ENCODE measurements at places on chromosomes 12 and 14.

- no peak for DNase-seq
Measured at GRCh38 chr14:100643426-100643825, 56.2 kb upstream of the BEGAIN start.

DNA sequence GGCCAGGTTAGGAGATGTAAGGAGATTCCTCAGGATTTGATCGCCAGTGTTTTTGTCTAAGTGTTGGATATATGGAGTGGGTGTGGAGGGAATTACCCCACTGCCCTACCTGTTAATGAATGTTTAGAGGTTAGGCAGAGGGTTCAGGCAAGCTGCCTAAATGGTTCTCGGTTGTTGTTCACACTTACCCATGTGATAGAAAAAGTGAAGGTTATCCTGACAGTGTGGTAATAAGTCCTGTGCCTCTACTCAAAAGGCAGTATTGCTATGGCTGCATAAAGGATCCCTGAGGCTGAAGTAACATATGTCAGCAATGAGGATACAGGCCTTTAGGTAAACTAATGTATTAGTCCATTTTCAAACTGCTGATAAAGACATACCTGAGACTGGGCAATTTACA, 112.0 kb downstream of the GPHN start:
- no peak for DNase-seq

DNA sequence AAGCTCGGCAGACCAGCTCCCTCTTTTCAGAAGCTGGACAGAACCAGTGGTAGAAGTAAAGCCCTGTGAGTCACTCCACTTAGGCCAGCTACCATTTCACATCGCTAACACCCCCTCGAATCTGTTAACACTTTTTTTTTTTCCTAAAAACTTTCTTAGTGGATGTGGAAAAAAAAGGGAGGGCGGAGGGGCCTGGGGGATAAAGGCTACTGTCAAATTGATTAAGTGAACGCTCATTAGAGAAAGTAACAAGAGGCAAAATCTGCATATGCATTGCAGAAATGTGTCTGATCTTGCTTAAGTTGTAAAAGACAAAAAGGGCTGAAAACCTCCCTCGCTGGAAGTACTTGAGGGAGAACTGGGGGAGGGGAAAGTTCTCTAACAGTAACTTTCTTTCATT, 86.6 kb upstream of the OTX2 start:
- DNase-seq: no peak

- no peak for DNase-seq
Measured at GRCh38 chr14:101193845-101194372, 290.4 kb upstream of the RTL1 start.

GRCh38 chr14:73305499-73305898, 68.2 kb downstream of the PAPLN start:
- no peak for DNase-seq

DNA sequence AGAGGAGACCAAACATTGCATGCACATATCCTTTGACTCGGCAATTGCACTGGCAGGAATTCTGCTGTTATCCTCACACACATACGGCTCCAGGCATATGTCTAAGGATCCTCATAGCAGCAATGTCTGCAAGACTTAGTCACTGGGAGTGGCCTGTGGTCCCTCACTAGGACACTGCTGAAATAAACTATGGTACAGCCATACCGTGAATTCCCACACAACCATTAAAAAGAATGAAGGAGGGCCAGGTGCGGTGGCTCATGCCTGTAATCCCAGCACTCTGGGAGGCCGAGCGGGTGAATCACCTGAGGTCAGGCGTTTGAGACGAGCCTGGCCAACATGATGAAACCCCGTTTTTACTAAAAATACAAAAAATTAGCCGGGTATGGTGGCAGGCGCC, 105.1 kb downstream of the ZFP36L1 start:
- no peak for DNase-seq

DNA sequence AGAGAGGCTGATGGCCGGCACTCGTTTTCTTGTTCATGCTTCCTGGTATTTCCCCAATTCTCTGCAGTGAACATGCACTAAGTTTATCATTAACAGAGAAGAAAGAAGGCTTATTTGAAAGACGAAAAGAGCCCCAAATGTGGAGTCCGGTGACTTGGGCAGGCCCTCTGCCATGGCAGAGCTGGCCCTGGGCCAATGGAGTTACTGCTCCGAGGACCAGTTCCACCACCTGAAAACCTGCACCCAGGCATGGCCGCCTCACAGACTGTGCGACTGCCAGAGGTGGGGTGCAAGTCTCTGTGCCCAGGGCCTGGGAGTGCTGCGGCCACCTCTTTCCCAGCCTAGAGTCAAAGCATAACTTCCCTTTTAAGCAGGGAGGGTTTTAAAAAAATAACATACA, 24.9 kb downstream of the DEGS2 start:
- no peak for DNase-seq

- peak; percentile 81 for DNase-seq
Measured at GRCh38 chr14:74922752-74923401, at the start of gene RPS6KL1. TSS of gene RPS6KL1 (minus strand) at chr14:74923260. CDS start at chr14:74921541, 1,719 bp downstream.

- DNase-seq: no peak
Measured at GRCh38 chr12:5488626-5488955, 56.7 kb downstream of the NTF3 start.

- DNase-seq: no peak
Measured at GRCh38 chr12:92055877-92056276, 89.8 kb downstream of the BTG1 start.

GRCh38 chr12:4153343-4153892, 120.1 kb upstream of the CCND2 start:
- peak; percentile 65 for DNase-seq

GRCh38 chr12:108615918-108616317, 17.8 kb downstream of the SELPLG start:
- no peak for DNase-seq

- DNase-seq: no peak
Measured at GRCh38 chr14:64673748-64674147, 30.5 kb upstream of the PLEKHG3 start.

GRCh38 chr14:39203659-39204606, 28.9 kb downstream of the PNN start:
- peak; percentile 87 for DNase-seq

DNA sequence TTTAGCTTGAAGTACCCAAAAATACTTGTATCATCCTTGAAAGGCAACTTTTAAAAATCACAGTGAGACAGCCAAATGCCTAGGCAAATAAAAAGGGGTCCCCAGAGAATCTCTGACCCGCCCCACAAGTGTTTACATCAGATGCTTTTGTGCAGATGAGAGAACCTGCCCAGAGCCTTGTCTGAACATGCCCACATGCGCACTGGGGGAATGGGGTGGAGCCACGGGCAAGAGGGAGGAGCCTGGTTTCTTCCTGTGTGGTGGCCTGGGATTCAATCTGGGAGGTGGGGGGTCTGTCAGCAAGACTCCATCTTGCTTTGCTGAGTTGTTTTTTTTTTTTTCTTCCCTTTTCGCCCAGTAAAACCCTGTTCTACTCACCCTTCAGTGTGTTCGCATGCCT, 381.7 kb upstream of the CCDC196 start:
- DNase-seq: no peak

- DNase-seq: no peak
Measured at GRCh38 chr12:22803725-22804124, 178.8 kb downstream of the ETNK1 start.

- DNase-seq: peak; percentile 74
Measured at GRCh38 chr14:68248481-68249255, 429.1 kb downstream of the RAD51B start.

GRCh38 chr12:57214398-57214781, 2.2 kb upstream of the NXPH4 start:
- no peak for DNase-seq

GRCh38 chr12:27710592-27711316, at the start of gene MRPS35:
TSS of gene MRPS35 (plus strand) at chr12:27710832. CDS start at chr12:27710844, 12 bp downstream.
- DNase-seq: peak; percentile 82

GRCh38 chr12:71763677-71764379, 9.2 kb downstream of the RAB21 start:
- DNase-seq: no peak

DNA sequence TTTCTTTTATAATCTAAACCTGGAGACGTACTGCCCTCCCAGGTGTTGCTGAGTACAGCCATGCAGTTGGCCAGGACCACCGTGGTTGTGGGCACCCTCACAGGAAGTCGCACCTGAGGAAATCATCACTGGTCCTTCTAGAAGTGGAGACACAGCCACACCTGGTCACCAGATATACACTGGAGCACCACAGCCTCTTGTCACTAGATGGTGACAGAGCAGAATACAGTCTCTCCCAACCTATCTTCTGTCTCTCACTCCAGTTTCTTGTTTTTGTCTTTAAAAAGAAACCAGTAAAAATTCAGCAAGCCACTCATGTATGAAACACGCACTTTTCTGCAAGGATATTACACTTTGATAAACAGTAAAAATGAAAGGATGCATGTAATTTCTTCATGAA, 43.1 kb upstream of the GPHB5 start:
- DNase-seq: no peak

DNA sequence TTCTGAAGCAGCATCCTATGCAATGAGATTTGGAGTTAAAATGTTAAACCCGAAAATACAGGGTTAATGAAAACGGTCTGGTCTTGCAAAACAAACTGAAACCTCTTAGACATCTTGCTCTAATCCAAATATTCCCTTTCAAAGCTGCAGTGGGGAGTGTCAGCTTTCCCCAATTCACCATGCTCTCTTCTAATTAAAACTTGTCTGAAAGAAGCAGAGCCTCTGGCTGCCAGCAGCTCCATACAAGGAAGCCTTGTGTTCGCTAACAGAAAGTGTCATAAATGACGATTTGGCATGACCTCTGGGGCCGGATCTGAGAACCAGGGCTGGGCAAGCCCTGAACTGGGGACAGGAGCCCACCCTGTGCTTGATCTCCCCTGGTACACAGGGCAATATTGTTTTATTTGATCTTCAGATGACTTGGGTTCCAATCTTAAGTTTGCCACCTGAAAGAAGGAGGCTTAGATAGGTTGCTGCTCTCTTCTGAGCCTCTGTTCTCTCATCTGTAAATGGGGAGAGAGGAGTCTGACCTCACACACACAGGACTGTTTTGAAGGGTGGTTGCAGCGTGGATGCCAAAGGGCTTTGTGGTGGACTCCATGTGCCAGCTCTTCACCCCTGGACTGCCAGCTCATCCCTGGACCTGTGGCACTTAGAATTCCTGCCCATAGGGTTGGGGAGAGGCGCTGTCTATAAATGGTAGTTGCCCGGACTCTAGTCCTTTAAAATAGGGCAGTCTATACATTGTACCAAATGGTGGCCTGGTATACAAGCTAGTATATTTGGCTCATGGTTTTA, 7.8 kb downstream of the KMT5A start:
- no peak for DNase-seq

DNA sequence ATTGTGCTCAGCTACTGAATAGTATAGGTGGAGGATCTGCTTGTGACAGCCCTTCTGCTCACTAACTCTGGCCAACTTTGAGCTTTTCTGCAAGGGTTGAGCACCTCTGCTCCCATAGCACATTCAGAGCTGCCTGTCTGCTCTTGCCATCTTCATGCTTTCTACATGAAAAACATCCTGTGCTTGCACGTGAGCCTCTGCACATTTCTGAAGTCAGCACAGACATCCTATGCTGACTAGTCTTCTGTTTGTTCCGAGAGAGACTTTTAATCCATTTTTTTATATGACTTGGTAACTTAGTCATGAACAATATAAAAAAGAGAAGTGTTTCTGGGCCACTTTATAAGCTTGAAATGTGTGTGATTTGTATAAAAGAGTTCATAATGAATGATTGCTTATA, 969.3 kb downstream of the TMTC2 start:
- no peak for DNase-seq

DNA sequence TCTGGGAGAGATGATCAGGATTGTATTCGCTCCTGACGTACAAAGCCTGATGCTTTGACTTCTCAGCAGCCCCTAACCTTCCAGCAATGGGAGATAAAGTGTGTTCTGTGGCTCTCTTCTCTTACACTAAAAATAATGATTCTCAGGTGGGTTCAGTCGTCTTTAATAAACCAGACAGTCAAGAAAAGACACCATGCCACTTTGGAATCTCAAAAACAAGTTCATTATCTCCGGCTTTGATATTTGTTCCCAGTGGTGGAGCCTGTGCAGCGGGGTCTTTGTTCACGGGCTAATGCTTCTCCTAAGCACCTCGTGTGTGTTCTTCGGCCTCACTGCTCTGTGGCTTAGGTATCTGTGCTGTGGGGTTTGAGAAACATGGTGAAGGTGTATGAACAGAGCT, 1.6 kb downstream of the ACVR1B start:
- DNase-seq: no peak

GRCh38 chr12:107288414-107289127, 195.2 kb upstream of the CRY1 start:
- no peak for DNase-seq

DNA sequence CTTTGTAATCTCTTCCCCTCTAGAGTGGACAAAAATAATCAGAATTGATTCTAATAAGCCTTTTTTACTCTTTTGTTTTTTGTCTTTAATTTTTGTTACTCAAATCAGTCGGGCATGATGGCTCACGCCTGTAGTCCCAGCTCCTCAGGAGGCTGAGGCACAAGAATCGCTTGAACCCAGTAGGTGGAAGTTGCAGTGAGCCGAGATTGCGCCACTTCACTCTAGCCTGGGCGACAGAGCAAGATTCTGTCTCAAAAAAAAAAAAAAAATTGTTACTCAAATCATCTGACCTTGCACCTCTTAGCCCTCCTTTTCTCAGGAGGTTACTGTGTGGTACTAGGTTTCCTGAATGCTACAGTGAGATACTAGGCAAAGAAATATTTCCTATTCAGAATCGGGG, 280.6 kb downstream of the PDZRN4 start:
- no peak for DNase-seq

DNA sequence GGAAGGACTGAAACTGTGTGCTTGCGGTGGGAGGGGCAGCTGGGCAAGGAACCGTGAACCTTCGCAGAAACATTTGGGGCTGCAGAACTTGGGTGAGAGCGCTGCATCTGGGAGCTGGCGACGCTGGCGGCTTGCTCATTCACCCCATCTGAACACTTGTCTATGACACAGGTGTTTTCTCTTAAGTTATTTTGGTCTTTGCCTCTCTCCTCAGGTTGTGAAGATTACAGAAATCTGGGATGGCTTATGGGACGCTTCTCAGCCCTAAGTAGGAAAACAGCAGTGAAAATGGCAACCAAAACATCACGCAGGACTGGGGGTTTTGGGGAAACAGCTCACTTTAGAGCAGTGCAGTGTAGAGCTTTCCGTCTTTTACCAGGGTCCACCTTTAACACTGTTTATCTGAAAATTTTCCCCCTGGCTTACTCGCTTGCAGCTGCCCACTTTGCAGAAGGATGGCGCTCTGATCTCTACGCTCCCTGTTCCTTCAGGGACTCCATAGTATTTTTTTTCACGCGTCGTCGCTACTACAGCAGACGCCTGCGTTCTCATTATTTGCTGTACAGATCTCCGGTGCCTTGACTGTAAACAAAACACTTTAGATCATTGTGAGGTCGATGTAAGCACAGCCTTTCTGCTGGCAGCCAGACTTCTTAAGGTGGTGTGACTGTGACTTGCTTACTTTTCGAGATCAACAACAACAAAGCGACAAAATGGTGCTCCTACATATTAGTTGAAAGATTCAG, 2.7 kb upstream of the CDKN1B start:
- peak; percentile 78 for DNase-seq

All from large intestine (tissue), 12 donors.